CD4-positive, alpha-beta T cell treated with Interleukin-6 for 4 hours (primary cell): ENCODE measurements at places on chromosomes 16 and 17.

DNA sequence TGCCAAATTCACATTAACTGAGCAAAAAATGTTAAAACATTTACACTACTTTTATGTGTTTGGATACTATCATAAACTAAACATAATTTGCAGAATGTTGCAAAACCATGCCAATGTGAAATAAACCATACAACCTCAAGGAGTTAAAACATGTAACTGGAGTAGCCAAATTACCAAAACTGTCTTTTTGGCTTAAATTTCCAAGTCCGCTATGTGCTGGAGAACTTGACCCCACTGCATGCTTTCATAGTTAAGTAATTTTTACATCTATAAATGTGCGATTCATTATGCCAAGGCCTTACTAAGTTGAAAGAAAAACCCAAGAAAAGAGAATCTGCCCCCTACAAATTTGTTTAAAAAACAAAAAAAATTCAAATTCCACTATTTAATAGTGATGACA, 28.2 kb downstream of the BRD7 start:
- no peak for DNase-seq

- DNase-seq, result no peak
Measured at GRCh38 chr16:74051-74746, 1.8 kb upstream of the RHBDF1 start.

- no peak for DNase-seq
Measured at GRCh38 chr17:19343256-19343630, 19.3 kb downstream of the B9D1 start.

DNA sequence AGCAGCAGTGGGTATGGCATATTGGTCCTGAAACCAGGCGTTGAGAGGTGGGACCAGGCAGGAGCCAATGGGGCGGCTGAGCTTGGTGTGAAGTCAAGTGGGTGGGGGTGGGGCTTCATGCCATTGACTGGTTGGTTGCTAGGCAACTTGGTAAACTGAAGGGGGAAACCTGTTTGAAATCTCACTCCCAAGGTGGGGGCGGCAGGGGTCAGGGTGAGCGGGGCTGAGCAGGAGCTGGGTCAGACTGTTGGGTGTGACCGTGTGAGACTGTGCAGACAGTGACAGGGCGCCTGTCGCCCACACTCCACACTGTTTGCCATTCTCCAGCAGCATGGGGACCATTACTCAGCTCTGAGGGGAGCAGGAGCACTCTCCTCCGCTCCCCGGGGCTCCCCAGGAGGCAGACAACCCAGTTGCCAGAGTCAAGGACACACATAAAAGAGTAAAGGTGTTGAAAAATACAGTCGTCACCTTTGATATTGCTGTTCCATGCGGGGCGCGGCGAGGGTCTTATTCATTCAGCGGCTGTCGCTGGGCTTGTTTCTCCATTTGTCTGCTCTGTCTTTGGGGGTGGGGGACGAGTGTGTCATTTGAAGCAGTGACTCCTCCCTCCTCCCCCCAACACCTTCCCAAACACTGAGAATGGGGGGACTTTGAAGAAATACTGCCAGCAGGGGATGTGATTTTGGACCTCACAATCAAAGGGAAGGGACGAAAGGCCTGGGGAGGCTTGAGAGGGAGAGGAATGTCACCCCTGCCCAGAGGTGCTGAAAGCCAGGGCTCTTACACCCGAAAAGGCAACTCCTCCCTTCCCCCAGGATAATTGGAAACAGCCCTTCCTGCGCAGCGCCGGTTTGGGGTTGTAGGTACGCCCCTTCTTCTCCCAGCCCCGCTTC, 1.2 kb upstream of the EFNB3 start:
- no peak for DNase-seq

DNA sequence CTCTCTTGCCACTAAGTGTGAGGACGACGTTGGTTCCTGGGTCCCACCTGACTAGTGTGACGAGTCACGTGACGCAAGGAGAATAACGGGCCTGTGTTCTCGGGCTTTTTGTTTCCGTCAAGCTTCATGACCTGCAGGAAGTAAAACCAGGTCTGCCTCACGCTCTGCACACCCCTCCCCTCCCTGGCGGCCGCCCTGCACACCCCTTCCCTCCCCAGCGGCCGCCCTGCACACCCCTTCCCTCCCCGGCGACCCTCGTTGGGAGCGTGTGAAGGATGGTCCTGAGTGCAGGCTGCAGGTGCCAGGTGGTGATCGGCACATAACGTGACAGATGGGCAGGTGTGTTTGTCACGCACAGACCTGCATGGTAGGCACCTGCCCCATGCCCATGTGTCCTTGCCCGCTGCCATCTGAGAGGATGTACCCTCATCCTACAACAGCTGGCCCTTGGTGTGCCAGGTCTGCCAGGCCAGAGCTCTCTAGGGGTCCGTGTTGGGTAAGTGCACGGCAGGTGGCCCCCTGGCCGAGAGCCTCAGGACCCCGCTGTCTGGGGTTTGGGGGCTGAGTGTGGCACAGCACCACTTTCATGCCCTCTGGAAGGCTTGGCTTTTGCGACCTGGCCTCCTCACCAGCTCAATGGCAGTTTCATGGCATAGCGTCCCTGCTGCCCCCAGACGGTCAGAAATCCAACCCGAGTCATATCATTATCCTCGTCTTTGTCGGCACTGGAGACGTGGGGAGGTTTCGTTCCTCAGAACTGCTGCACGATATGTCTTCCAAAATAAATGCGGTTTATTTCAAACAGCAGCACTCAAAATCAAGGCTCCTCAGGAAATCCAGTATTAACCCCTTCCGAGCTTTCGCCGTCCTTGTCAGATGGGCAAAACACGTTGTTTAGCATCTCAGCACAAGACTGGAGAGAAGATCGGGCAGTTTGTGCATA, 191.8 kb upstream of the CHMP6 start:
- no peak for DNase-seq

DNA sequence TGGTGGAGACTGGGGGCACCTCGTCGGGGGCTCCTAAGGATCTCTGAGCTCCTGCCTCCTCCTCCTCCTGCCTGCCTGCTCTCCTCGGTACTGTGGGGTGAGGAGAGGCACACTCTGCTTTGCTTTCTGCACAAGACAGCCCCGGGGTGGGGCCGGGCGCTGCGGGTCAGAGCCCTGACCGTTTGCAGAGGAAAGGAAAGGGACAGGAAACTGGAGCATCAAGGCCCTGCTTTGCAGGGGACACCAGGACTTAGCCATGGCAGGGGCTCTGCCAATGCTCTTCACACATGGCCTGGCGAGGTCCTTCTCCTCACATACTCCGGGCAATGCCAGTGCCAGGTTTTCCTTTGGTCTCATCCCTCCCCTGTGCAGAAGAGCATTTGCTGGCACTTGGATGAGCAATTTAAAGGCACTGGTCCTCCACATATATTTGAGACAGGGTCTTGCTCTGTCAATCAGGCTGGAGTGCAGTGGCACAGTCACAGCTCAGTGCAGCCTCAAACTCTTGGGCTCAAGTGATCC, 23.8 kb upstream of the DOC2B start:
- no peak for DNase-seq
